Central memory CD8-positive, alpha-beta T cell (primary cell): ENCODE measurements at places on chromosomes 4 and X.

- DNase-seq = no peak
- no peaks in the 10 kb centered on the region for H3K27me3 ChIP-seq
- peak overlapping the region; percentile 61 for H3K4me3 ChIP-seq
These were observed 15.5 kb downstream of the SUV39H1 start for GRCh38 chrX:48711929-48712505.

- no peak for DNase-seq
- no peak overlapping the region for H3K4me3 ChIP-seq
- H3K36me3 ChIP-seq = no peaks in the 10 kb centered on the region
- H3K27me3 ChIP-seq = peaks cover 3% of the 10 kb centered on the region
- no peak overlapping the region for H3K27ac ChIP-seq
These were observed 12.1 kb upstream of the ETNPPL start for GRCh38 chr4:108774809-108775530.

DNA sequence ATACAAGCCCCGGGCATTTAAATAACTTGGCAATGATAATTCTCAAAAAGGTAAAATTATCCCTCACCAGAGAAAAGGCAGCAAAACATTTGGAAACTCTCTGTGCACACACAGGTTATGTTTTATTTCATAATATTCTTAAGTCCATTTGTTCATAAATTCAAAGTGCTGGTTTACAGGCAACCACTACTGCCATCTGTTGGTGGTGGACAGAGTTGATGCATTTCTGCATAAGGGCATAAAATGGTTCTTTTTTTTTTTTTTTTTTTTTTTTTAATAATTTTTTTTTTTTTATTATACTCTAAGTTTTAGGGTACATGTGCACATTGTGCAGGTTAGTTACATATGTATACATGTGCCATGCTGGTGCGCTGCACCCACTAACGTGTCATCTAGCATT, 31.5 kb upstream of the IL21 start:
- H3K27ac ChIP-seq = no peak overlapping the region
- no peak overlapping the region for H3K4me3 ChIP-seq
- H3K36me3 ChIP-seq = peaks cover 2% of the 10 kb centered on the region
- peak; percentile 23 for DNase-seq

- no peak for DNase-seq
- peaks cover 8% of the 10 kb centered on the region for H3K4me1 ChIP-seq
- no peaks in the 10 kb centered on the region for H3K27me3 ChIP-seq
- H3K4me3 ChIP-seq = no peak overlapping the region
These were observed 25.7 kb downstream of the CXCL13 start for GRCh38 chr4:77631276-77631675.

GRCh38 chr4:61202638-61203435, 2.7 kb downstream of the ADGRL3 start:
- no peaks in the 10 kb centered on the region for H3K4me1 ChIP-seq
- DNase-seq = no peak
- H3K27ac ChIP-seq = no peak overlapping the region
- H3K27me3 ChIP-seq = peaks cover 26% of the 10 kb centered on the region

GRCh38 chr4:2767705-2768074, 11.6 kb upstream of the TNIP2 start:
- no peak overlapping the region for H3K4me3 ChIP-seq
- H3K4me1 ChIP-seq = peaks cover 9% of the 10 kb centered on the region
- no peaks in the 10 kb centered on the region for H3K27me3 ChIP-seq
- H3K27ac ChIP-seq = no peak overlapping the region
- no peak for DNase-seq
- H3K36me3 ChIP-seq = no peaks in the 10 kb centered on the region

- H3K27ac ChIP-seq = no peak overlapping the region
- H3K4me3 ChIP-seq = no peak overlapping the region
- no peak for DNase-seq
- H3K4me1 ChIP-seq = no peaks in the 10 kb centered on the region
These were observed 100.2 kb upstream of the CXCL13 start for GRCh38 chr4:77505275-77505957.

DNA sequence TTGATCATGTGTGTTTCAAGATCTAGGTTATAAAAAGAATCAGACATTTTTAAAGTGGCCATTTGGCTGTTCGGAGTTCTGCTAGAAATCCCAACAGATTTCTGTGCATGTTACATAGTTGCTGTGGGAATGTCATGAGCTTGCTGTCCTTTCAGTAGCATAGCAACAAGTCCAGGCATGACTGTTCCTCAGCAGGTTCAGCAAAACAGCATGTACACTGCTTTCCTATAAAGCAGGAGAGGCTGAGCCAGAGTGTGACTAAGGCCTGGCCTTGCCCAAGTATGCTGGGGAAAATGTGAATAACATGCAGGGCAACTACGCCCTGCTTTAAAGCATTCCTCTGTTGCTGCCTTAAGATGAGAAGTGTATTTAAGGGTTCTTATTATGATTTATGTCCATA, 217.1 kb upstream of the SMIM31 start:
- no peak for DNase-seq
- no peak overlapping the region for H3K4me3 ChIP-seq
- H3K27me3 ChIP-seq = no peaks in the 10 kb centered on the region

DNA sequence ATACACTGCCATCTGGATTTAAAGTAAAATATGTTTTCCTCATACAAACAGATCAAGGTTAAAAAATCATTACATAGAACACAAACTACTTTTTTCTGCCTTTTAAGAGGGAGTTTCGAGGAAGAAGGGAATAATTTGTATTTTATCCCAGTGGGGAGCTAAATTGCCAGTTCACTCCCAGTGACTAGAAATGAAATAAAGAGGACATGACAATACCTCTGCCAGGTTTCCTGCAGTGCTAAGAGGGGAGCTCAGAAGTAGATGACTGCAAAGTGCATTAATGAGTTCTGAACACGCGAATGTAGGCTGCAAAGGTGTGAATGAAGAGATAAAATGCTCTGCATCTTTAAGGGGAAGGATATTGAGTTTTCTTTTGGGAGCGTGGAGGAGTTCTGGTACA, 69.7 kb downstream of the SRPX start:
- no peak for DNase-seq
- H3K36me3 ChIP-seq = peaks cover 3% of the 10 kb centered on the region
- H3K4me3 ChIP-seq = no peak overlapping the region
- H3K27me3 ChIP-seq = peaks cover 23% of the 10 kb centered on the region
- H3K27ac ChIP-seq = no peak overlapping the region

GRCh38 chr4:92334716-92335350, 31.1 kb downstream of the GRID2 start:
- no peak overlapping the region for H3K27ac ChIP-seq
- H3K36me3 ChIP-seq = no peaks in the 10 kb centered on the region
- no peak overlapping the region for H3K4me3 ChIP-seq

DNA sequence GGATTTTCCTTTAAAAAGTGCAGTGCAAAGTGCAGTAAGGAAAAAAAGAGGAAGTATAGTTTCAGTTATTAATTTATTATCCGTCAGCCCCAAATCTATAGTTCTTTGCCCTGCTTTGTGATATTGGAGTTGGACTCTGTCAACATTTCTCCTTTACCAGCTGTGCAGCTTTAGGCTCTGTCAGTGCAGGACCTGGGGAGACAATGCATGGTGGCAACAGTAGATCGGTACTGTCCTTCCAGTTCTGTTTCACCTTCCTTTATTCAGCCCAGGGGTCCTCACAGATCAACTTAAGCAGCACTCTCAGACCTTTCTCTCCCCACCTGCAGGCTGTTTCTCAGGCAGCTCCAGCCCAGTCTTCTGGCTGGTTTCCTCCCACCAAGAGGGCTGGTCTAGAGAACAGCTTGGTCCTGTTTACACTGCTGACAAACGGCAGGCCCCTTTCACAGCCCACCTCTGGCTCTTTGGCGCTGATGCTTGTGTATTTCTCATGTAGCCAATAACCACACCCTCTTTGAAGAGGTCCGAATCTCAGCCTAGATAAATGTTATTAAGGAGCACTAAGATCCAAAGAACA, 71.6 kb downstream of the MCUB start:
- H3K27me3 ChIP-seq = no peaks in the 10 kb centered on the region
- peaks cover 41% of the 10 kb centered on the region for H3K4me1 ChIP-seq
- no peak for DNase-seq
- H3K36me3 ChIP-seq = peaks cover 9% of the 10 kb centered on the region

GRCh38 chr4:186297013-186297645, 31.1 kb downstream of the F11 start:
- no peak overlapping the region for H3K4me3 ChIP-seq
- H3K36me3 ChIP-seq = peaks cover 1% of the 10 kb centered on the region
- no peak for DNase-seq

- H3K36me3 ChIP-seq = no peaks in the 10 kb centered on the region
- H3K27ac ChIP-seq = no peak overlapping the region
- DNase-seq = no peak
- H3K4me1 ChIP-seq = peaks cover 15% of the 10 kb centered on the region
These were observed 561.5 kb downstream of the INPP4B start for GRCh38 chr4:142284402-142285221.

GRCh38 chrX:71253253-71254091, 468 bp downstream of the ZMYM3 start:
- H3K36me3 ChIP-seq = peaks cover 16% of the 10 kb centered on the region
- DNase-seq = no peak
- H3K4me1 ChIP-seq = peaks cover 13% of the 10 kb centered on the region
- H3K27ac ChIP-seq = peak overlapping the region; percentile 96

DNA sequence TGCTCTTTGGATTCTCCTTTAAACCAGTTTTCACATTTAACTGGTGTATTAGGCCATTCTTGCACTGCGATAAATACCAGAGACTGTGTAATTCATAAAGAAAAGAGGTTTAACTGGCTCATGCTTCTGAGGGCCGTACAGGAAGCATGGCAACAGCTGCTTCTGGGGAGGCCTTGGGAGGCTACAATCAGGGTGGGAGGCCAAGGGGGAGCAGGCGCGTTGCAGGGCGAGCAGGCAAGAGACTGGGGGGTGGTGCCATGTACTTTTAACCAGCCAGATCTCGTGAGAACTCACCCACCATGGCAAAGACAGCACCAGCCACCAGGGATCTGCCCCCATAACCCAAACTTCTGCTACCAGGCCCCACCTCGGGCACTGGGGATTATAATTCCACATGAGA, 38.1 kb downstream of the RNF212 start:
- peaks cover 6% of the 10 kb centered on the region for H3K4me1 ChIP-seq
- no peaks in the 10 kb centered on the region for H3K36me3 ChIP-seq
- no peak overlapping the region for H3K27ac ChIP-seq

DNA sequence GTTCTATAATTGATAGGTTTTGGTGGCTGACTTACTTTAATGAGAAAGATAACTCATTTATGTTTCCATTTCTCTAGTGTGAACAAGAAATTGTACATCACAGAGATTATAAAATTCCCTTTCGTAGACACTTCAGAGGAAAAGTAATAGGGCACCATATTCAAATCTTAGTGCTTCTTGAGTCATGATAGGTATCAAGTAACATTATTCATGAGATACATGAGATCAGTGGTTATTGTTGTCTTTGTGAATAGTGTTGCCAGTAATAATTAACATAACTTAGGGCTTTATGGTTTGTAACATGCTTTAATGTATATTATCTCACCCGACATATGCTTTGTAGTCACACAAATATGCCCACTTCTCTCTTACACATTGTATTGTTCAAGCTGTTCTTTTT, 73.7 kb upstream of the IL15 start:
- H3K36me3 ChIP-seq = no peaks in the 10 kb centered on the region
- no peak overlapping the region for H3K27ac ChIP-seq
- no peak overlapping the region for H3K4me3 ChIP-seq
- H3K27me3 ChIP-seq = peaks cover 2% of the 10 kb centered on the region

- no peak overlapping the region for H3K27ac ChIP-seq
- peaks cover 45% of the 10 kb centered on the region for H3K27me3 ChIP-seq
- H3K4me3 ChIP-seq = no peak overlapping the region
- H3K36me3 ChIP-seq = peaks cover 2% of the 10 kb centered on the region
- DNase-seq = no peak
- no peaks in the 10 kb centered on the region for H3K4me1 ChIP-seq
These were observed 188.8 kb downstream of the SOWAHB start for GRCh38 chr4:76708971-76709771.

DNA sequence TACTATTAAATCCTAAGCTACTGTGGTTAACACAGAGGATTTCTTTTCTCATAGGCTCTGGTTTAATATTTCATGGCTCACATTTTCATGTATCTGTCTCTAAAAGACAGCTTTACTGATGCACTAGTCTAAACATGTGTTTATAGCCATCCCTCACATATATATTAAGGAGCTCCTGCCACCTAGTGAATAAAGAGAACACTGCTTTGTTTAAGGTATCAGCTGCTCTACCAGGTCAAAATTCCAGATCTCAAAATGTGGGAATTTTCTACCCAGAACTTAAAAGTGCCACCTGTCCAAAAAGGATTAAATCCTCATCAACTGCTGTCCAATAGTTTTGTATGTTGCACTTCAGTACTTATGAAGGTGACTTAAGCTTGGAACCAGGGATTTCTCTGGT, 188.5 kb upstream of the TEX13C start:
- H3K4me3 ChIP-seq = no peak overlapping the region
- H3K27me3 ChIP-seq = no peaks in the 10 kb centered on the region
- no peaks in the 10 kb centered on the region for H3K36me3 ChIP-seq
- H3K27ac ChIP-seq = no peak overlapping the region

- H3K36me3 ChIP-seq = no peaks in the 10 kb centered on the region
- H3K27me3 ChIP-seq = no peaks in the 10 kb centered on the region
- no peak for DNase-seq
- H3K4me3 ChIP-seq = no peak overlapping the region
- H3K27ac ChIP-seq = no peak overlapping the region
These were observed 36.5 kb downstream of the AFF2 start for GRCh38 chrX:148536961-148537360.

- DNase-seq = no peak
- H3K4me3 ChIP-seq = peak overlapping the region; percentile 36
- peak overlapping the region; percentile 17 for H3K27ac ChIP-seq
- H3K36me3 ChIP-seq = peaks cover 19% of the 10 kb centered on the region
These were observed 7.5 kb downstream of the STIM2 start for GRCh38 chr4:26867914-26868684.
